ENCODE measurements at places on chromosomes 7 and 10. TPM values are rescaled to one million over a fixed set of nuclear protein-coding genes. Genes with fewer than 3 reads are reported as not detected.

GRCh38 chr10:29712108-29712507 lies 77.3 kb upstream of the SVIL start:
- DNase-seq = peak; percentile 33

Gene CCDC126
- total RNA-seq = 8.7 TPM

- DNase-seq = peak; percentile 43
Observed at GRCh38 chr10:88092973-88093372, 229.5 kb downstream of the PTEN start.

Gene FAM25C
- not detected for total RNA-seq

Gene NDUFB8
- 300 TPM for total RNA-seq

Gene HOXA10
- 78.9 TPM for total RNA-seq

GRCh38 chr7:72275382-72276070 lies 136.6 kb downstream of the CALN1 start:
- no peak for DNase-seq

Gene NRG3
- not detected for total RNA-seq

Data from HT-29 (cell line).